ENCODE measurements at places on chromosomes 13 and 19.

DNA sequence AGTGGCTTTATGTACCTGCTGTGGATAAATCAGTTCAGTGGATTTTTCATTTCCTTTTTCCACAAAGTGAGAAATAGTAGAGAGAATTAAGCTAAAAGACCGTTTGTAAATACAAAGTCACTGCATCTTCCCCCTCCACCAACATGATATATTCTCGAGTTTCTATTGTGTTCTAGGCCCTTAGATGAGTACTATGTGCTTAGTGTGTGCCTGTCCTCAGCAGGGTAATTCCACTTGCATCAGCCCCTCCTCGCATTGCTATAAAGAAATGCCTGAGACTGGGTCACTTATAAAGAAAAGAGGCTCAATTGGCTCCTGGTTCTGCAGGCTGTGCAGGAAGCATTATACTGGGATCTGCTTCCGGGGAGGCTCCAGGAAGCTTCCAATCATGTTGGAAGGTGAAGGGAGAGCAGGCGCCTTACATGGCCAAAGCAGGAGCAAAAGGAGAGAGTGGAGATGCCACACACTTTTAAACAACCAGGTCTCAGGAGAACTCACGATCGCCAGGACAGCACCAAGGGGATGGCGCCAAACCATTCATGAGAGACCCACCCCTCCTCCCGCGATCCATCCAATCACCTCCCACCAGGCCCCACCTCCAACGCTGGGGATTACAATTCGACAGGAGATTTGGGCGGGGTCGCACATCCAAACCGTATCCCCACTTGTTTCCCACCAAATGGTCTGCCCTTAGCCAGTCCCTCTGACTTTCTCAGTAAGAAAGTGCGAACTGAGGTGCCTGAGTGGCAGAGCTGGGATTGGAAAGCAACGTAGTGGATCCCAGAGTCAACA is 102.3 kb upstream of the ABCC4 start:
- H3K36me3 ChIP-seq = no peaks in the 10 kb centered on the region
- H3K27me3 ChIP-seq = peaks cover 7% of the 10 kb centered on the region
- DNase-seq = no peak

DNA sequence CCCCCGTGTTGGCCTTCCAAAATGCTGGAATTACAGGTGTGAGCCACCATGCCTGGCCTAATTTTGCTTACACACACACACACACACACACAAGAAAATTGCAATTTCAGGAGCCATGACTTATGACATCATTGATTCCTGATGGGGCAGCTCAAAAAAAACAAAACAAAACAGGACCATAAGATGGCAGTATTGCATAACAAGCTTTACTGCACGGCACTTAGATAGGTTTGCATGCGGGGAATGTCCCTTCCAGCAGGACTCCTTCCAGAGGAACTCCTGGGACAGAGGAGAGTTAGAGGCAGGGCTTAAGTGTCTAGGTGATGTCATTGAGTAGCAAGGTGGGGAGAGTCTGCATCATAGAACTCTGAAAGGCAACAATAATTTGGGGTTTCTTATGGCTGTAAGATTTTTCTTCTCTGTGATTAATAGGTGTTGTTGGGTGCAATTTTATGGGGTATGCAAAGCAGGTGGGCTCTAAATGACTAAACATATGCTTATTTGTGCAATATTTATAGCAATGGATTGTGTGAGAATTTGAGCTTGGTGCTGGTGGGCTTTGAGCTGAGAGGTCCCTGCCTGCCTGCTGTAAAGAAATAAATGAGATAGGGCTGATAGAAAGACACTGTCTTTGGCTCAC is 9.0 kb upstream of the ACSBG2 start:
- no peaks in the 10 kb centered on the region for H3K36me3 ChIP-seq
- peaks cover 2% of the 10 kb centered on the region for H3K27me3 ChIP-seq

DNA sequence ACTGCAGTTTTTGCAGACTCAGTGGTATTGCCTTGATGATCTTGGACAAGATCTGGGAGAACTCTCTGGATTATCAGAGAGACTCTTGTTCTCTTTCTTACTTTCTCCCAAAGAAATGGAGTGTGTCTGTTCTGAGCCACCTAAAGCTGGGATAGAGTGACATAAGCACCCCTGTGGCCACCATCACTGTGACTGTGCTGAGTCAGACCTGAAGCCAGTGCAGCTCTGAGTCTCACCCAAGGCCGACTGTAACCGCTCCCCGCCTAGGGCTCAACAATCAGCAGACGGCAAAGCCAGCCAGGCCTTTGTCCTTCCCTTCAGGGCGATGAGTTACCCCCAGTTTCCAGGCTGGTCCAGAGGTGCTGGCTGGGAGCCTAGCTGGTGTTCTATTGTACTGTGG is 795.6 kb downstream of the UQCRFS1 start:
- no peak overlapping the region for H3K4me3 ChIP-seq
- H3K27ac ChIP-seq = no peak overlapping the region
- H3K4me1 ChIP-seq = no peaks in the 10 kb centered on the region
- no peak for DNase-seq

- no peaks in the 10 kb centered on the region for H3K36me3 ChIP-seq
- no peaks in the 10 kb centered on the region for H3K4me1 ChIP-seq
- no peak for DNase-seq
These were observed 11.9 kb upstream of the SLC10A2 start for GRCh38 chr13:103078158-103078557.

GRCh38 chr13:48490241-48490640 is 42.6 kb downstream of the RCBTB2 start:
- DNase-seq = no peak
- H3K27me3 ChIP-seq = no peaks in the 10 kb centered on the region
- H3K36me3 ChIP-seq = peaks cover 15% of the 10 kb centered on the region
- H3K27ac ChIP-seq = no peak overlapping the region
- peaks cover 58% of the 10 kb centered on the region for H3K4me1 ChIP-seq
- no peak overlapping the region for H3K4me3 ChIP-seq

GRCh38 chr13:110965038-110965754 is 50.3 kb upstream of the ANKRD10 start:
- H3K4me3 ChIP-seq = no peak overlapping the region
- peaks cover 13% of the 10 kb centered on the region for H3K4me1 ChIP-seq
- H3K27me3 ChIP-seq = peaks cover 5% of the 10 kb centered on the region
- peak overlapping the region; percentile 67 for H3K27ac ChIP-seq
- H3K36me3 ChIP-seq = peaks cover 17% of the 10 kb centered on the region
- peak; percentile 35 for DNase-seq

DNA sequence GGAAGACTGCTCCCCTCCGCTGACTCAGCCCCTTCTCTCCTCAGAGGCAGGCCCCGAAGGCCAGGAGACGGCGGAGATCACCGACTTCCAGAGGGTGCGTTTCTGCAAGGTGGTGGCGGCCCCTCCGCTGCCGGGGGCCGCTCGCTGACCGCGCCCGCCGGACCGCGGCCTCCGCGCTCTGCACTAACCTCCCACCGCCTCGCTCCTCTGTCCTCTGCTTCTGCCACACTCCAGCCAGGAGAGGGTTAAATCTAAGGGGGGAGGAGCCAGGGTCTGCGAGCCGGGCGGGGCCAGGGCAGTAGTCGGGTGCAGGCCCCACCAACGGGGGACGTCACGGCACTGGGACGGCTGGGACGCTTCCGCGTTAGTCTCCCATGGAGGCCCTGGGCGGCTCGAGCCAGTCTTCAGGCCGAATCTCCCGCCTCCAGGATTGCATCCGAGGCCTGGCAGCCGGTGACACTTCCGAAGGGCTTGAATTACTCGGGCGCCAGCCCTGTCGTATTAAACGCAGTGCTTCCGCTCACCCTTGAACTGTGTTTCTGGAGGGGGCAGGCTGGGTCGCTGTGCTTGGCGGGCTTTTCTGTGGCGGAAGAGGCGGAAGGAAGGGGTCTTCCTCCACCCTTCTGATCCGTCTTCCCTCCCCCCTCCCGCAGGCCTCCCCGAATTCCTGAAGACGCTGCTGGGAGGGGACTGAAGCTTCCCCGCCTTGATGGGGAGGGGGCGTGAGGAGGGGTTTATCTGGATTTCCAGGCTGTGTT is 1.2 kb upstream of the INAFM1 start:
- H3K27ac ChIP-seq = peak overlapping the region; percentile 98
- no peaks in the 10 kb centered on the region for H3K27me3 ChIP-seq
- H3K4me1 ChIP-seq = peaks cover 27% of the 10 kb centered on the region
- peak overlapping the region; percentile 93 for H3K4me3 ChIP-seq
- peak; percentile 94 for DNase-seq

DNA sequence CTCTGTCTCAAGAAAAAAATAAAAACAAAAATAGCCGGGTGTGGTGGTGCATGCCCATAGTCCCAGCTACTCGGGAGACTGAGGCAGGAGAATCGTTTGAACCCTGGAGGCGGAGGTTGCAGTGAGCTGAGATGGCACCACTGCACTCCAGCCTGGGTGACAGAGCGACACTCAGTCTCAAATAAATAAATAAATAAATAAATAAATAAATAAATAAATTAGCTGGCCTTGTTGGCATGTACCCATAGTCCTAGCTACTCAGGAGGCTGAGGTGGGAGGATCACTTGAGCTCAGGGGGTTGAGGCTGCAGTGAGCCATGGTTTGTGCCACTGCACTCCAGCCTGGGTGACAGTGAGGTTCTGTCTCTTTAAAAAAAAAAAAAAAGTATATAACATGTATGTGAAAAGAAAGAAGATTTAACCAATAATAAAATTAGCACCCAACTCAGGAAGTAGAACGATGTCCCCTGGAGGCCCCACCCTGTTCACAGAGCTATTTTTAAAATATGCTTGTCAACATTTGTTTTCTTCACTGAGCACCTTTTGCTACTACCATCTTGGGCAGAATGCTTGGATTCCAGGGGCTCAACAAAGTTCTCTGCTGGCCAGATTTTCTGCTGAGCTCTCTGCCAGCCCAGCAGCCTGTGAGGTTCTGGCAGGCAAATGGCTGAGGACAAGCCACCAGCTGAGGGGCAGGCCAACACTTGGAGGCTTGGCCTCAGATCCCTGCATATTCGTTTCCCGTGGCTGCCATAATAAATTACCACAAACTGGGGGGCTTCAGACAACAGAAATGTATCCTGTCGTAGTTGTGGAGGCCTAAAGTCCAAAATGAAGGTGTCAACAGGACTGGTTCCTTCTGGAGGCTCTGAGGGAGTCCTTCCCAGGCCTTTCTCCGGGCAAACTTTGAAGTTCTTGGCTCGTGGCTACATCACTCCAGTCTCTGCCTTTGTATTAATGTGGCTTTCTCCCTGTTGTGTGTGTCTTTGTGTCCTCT is 5.2 kb downstream of the SLC25A42 start:
- H3K27me3 ChIP-seq = no peaks in the 10 kb centered on the region

DNA sequence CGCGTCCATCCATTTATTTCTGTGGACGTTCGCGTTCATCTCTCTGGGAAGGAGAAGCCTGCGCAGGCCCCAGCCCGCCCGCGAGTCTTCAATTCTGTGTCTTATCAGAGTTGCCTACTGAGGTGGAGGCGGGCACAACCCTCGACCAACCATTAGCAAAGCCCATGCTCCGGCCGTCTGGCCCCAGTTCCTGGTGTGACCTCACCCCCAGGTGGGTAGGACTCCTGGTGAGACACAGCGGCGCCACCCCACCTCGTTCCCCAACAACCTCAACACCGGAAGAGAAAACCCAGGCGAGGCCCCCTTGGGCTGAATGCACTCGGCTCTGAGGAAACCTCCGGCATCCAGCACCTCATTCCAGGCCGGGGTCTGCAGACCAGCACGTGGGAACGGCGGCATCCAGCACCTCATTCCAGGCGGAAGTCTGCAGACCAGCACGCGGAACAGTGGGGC is 14.7 kb downstream of the ZNF787 start:
- H3K27me3 ChIP-seq = no peaks in the 10 kb centered on the region
- peaks cover 10% of the 10 kb centered on the region for H3K36me3 ChIP-seq
- H3K4me3 ChIP-seq = no peak overlapping the region
- no peak overlapping the region for H3K27ac ChIP-seq
- DNase-seq = no peak

DNA sequence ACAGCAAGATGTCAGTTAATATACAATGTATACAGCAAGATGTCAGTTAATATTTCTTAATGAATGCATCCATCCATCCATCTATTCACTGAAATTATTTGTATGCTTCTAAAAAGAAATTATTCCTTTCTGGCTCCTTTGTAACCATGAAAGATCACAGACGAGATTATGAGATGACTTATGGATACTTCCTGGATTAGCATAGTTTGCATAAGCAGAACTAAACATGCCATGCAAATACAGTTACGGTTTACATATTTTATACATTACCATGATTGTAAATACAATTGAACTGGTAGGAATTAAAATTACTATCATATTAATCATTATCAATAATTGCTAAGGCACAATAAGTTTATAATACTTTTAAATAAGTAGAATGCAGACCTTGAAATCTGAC is 32.7 kb downstream of the NALCN start:
- H3K4me1 ChIP-seq = no peaks in the 10 kb centered on the region
- H3K36me3 ChIP-seq = no peaks in the 10 kb centered on the region
- no peaks in the 10 kb centered on the region for H3K27me3 ChIP-seq
- H3K27ac ChIP-seq = no peak overlapping the region

- peaks cover 34% of the 10 kb centered on the region for H3K4me1 ChIP-seq
- peak overlapping the region; percentile 81 for H3K27ac ChIP-seq
- H3K36me3 ChIP-seq = peaks cover 59% of the 10 kb centered on the region
- no peak overlapping the region for H3K4me3 ChIP-seq
- peak; percentile 82 for DNase-seq
- no peaks in the 10 kb centered on the region for H3K27me3 ChIP-seq
These were observed 14.4 kb downstream of the CAPN12 start for GRCh38 chr19:38729653-38730469.

DNA sequence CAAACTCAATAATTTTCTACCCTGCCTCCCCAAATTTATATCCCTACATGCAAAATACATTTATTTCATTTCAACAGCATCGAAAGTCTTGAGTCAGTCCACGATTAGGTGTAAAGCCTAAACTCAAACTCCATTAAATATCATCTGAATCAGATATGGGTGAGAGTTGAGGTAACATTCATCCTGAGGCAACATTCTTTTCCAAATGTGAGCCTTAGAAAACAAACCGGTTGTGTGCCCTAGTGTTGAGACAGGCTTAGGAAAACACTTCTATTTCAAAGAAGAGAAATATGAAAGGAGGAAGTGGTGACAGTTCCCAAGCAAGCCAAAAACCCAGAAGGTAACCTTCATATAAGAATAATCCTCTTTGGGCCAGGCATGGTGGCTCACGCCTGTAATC is 12.1 kb upstream of the ZNF441 start:
- H3K27me3 ChIP-seq = peaks cover 15% of the 10 kb centered on the region
- H3K27ac ChIP-seq = no peak overlapping the region
- H3K36me3 ChIP-seq = peaks cover 3% of the 10 kb centered on the region
- no peaks in the 10 kb centered on the region for H3K4me1 ChIP-seq
- H3K4me3 ChIP-seq = no peak overlapping the region

GRCh38 chr13:113537909-113538688 is 46.5 kb upstream of the TFDP1 start:
- DNase-seq = no peak
- H3K36me3 ChIP-seq = peaks cover 11% of the 10 kb centered on the region

DNA sequence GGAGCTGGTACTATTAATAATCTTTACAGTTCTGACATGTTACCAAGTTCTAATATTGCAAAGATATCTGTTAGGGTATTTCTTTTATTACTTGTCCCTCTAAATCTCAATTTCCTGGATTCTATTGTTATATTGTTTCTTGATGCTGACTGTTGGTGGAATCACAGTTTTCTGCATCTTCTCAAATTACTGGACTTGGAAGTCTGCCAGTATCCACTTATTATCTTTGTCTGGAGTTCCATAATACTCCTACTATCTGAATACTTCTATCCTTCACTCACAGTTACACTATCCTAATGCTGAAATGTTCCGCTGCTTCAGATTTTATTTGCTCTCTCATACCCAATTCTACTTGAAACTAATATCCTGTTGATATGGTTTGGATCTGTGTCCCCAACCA is 1985.7 kb upstream of the PRR20A start:
- no peak overlapping the region for H3K4me3 ChIP-seq
- H3K36me3 ChIP-seq = no peaks in the 10 kb centered on the region
